H9 (cell line): ENCODE measurements at places on chromosomes 2 and 18.

DNA sequence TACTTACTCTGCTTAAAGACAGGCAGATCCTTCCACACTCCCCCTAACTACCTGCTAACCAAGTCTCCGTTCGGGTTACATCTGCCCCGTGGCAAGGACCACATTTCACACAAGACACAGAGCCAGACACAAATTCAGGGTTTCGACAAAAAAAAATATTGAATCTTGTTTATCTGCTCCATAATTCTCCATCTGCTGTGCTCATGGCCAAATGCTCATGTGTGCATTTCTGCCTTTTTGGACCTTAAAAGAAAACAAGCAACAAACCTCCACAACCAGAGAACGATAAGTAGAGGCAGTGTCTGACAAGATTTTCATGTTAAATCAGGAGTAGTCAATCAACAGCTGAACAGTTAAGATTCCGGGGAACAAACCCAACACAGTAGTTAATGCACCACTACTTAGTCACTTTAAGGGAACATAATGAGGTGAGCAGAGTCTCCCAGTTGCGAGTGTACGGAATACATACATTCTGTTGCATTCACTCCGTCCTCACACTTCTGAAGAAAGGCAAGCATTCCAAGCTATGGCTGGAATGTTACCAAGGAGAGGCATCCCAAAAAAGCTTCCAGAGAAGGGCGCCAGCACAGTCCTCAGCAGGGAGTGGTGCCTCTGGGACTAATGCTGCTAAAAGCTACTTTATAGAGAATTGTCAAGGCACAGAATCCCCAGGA, 121.0 kb downstream of the ANKRD44 start:
- DNase-seq, result no peak

DNA sequence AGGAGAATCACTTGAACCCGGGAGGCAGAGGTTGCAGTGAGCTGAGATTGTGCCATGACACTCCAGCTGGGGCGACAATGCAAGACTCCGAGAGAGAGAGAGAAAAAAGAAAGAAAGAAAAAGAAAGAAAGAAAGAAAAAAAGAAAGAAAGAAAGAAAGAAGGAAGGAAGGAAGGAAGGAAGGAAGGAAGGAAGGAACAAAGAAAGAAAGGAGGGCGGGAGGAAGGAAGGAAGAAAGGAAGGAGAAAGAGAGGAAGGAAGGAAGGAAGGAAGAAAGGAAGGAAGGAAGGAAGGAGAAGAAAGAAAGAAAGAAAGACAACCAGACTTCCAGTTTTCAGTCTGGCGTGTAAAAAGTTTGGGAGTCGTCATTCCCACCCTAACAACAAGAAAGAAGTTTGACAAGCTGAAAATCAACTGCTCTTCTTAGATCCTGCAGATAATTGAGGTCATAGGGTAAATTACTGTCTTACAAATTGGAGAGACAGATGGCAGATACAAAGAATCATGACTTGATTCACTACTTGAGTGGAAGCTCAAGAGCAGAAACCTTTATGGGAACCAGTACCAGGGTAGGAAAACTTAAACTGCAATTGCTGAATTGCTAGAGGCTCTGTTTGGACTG, 15.1 kb upstream of the CYP27C1 start:
- DNase-seq, result no peak

- no peak for DNase-seq
These were observed 4.7 kb upstream of the KRCC1 start for GRCh38 chr2:88059979-88060906.

GRCh38 chr2:27152796-27153464, 4.1 kb downstream of the TCF23 start:
- DNase-seq, result no peak

DNA sequence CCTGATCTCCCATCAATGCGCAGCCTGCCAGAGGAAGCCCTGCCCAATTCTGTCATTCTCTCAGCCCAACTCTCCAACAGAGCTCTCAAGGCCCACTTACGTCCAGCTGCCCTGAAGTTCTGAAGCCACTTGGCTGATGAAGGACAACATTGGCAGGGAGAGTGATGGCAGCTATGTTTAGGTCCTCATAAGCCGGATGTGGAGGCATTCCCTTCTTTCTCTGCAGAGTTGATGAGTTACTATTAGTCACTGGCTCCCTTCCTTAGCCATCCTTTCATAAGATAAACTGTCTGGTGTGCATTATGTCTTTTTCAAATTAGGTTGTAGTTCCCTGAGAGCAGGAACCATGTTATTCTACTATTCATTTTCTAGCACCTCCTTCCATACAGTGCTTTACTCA, 22.5 kb upstream of the TACR1 start:
- no peak for DNase-seq

DNA sequence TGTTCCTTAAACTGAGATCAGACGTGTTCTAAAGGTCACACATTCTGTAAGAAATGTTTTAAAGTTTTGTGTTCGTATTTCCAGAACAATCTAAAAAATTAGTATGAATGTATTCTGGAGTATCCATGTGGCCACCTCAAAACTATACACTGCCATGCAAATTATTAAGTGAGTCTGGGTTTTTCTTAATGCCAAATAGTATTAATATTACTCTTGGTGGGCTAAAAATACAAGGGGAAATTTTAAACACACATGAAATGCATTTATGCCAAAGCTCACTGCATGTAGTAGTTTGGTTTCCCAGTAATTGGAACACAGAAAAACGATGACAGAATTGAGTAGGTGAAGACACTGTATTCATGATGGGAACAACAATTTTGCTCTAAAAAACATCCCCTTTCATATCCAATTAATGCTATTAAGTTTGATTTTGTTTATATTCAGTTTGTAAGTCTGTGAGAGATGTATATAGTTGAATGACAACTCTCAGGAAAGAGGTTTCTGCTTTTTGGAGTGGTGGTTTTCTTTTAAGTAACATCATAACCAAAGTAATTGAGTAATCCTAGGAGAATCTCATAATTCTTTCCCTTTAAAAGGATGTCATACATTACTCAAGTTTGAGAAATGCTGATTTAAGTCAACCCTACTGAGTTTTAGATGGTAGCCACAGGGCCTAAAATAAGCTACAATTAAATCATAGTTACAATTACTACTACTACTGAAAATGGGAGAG, 75.7 kb upstream of the CDCA7 start:
- DNase-seq, result no peak

- DNase-seq, result no peak
These were observed 89.2 kb downstream of the LIPG start for GRCh38 chr18:49651033-49651432.

DNA sequence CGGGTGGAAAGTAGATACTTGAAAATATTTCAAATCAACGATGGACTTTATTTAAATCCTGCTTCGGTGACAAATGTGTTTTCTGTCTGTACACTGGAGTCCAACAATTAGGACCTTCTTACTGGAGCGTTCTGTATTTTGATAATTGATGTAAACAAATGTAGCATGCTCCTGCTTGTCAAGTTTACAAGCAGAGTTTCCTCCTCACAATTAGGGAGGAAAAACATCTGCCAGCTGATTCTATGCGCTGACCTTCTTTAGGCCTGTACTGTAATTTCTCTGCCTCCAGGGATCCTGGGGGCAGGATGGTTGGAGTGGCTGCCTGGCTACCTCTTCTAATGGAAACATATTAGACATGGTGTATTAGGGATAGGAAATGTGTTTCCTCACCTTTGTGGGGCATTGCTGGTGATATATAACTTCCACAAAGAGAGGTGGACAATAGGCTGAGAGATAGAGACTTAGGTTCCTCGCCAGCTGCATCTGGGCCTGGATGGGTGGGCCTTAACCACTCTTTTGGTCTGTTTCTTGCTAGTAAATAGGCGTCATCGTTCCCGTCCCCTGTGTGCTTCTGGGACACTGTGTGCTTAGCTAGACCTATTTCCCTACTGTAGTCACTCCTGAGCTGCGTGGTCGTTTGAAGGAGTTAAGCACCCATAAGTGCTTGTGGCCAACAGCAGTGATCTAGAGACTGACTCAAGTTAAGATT, 19.3 kb downstream of the GATA6 start:
- no peak for DNase-seq

GRCh38 chr2:10141736-10142639, 19.4 kb downstream of the RRM2 start:
- DNase-seq, result peak; percentile 72
